ENCODE measurements at places on chromosomes 2 and 18.

- DNase-seq, result no peak
Measured at GRCh38 chr18:47749600-47749973, 180.9 kb downstream of the SMAD2 start.

GRCh38 chr2:208294482-208295024, 28.5 kb downstream of the PIKFYVE start:
- no peak for DNase-seq

GRCh38 chr18:50190236-50190635, 4.7 kb downstream of the MYO5B start:
- DNase-seq, result no peak

- no peak for DNase-seq
Measured at GRCh38 chr2:71608441-71608840, 155.1 kb downstream of the DYSF start.

DNA sequence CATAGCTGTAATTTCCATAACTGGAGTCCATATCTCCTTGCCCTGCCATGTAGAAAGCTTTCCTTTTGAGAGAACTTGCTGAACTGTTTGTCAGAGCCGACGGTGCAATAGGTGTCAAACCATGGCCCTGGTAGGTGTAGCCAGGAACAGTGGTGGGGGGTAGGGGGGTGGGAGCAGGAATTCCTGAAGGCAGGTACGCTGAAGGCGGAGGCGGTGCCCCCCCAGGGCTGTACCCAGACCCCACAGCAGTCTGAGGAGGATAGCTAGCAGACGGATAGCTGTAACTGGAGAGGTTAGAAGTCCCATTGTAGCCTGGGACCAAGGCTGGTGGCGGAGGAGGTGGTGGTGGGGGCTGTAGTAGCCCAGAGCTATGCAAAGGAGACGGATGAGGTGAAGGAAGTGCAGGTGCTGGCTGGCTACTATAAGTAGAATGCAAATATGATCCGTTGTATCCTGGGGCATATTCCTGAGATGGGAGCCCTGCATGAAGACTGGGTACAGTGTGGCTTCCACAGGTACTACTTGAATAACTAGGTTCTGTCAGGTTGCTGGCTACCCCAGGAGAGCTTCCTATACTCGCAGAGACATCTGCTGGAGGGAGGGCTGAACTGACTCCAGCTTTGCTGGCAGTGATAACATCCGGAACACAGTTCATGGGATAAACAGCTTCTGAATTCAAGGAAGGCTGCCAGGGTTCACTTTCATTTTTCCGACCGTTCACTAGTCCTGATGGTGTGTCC, 124.8 kb downstream of the FIGN start:
- DNase-seq, result no peak

- DNase-seq, result no peak
Measured at GRCh38 chr18:37588289-37588688, 22.7 kb upstream of the CELF4 start.

DNA sequence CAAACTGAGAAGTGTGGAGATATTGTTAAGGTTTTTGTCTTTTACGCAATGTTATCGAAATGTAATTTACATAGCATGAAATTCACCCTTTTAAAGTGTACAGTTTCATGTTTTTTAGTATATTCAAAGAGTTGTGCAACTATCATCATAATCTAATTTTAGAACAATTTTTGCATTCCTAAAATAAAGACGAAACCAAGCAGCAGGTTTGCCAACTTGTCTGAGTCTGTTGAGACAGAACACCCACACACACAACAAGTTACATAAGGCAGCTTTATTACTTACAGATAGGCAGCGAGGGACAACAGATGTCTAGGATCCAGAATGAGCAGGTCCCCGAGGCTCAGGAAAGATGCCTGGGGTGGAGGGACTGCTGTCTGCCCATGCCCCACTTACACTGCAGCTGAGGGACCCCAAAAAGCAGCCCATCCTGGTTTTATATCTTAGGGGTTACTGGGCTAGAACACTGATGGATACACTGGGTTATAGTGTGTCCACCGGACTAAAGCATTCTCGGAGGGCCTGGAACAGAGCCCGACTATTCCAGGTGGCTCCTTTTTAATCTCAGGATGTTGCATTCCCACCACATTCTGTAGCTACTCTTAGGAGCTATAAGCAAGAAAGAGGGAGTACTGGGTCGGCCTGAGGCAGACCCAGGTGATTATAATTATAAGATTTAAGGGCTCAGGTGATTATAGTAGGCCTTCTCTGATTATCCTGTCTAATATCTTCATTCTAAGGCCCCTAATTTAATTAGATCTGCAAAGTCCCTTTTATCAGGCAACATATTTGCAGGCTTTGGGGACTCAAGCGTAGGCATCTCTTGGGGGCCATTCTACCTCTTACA, 150.2 kb upstream of the DOK6 start:
- DNase-seq, result no peak

- no peak for DNase-seq
Measured at GRCh38 chr2:25215948-25216679, 47.7 kb upstream of the POMC start.

DNA sequence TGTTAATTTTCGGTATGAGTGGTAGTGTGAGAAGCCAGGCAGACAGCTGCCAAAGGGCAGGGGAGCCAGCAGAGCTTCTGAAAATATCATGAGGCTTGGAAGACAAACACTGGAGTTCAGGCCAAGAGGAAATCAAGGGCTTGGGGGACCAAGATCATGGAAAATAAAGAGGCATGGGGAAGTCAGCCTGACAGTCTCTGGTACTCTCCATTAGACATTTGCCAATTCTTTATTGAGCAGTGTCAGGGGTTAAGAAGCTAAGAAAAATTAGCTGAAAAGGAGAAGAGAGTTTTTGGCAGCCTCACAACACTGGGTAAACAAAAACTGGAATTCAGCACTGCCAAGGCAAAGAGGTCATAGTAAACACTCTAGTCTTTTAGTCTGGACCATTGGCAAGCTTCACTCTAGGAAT, 612.7 kb downstream of the EPHA4 start:
- DNase-seq, result no peak
